Left ventricle myocardium superior (tissue), 1 donor: ENCODE measurements at places on chromosomes 3 and 15. TPM values are rescaled to one million over a fixed set of nuclear protein-coding genes. Genes with fewer than 3 reads are reported as not detected.

SPSB4 gene
- 5.3 TPM for total RNA-seq

DNA sequence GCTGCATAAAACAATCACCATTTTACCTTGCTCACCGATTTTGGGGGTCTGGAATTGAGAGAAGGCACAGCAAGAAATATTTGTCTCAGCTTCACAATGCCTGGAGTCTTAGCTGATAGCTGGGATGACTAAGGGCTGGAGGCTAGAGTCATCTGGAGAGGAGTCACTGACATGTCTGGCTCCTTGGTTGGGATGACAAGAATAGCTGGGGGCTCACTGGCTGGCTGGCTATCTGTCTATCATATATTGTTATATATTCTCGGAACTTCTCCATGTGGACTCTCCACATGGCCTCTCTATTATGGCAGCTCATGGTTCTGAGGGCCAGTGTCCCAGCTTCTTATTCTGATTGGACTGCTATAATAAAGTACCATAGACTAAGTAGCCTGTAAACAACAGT lies 20.0 kb upstream of the TRIM71 start:
- no peak for DNase-seq

GRCh38 chr3:26622621-26623418 lies at the start of gene LRRC3B:
Gene LRRC3B, plus strand, starts transcription at chr3:26622772. Its CDS starts 86,901 bp downstream, at chr3:26709673.
- DNase-seq = peak; percentile 25

DNA sequence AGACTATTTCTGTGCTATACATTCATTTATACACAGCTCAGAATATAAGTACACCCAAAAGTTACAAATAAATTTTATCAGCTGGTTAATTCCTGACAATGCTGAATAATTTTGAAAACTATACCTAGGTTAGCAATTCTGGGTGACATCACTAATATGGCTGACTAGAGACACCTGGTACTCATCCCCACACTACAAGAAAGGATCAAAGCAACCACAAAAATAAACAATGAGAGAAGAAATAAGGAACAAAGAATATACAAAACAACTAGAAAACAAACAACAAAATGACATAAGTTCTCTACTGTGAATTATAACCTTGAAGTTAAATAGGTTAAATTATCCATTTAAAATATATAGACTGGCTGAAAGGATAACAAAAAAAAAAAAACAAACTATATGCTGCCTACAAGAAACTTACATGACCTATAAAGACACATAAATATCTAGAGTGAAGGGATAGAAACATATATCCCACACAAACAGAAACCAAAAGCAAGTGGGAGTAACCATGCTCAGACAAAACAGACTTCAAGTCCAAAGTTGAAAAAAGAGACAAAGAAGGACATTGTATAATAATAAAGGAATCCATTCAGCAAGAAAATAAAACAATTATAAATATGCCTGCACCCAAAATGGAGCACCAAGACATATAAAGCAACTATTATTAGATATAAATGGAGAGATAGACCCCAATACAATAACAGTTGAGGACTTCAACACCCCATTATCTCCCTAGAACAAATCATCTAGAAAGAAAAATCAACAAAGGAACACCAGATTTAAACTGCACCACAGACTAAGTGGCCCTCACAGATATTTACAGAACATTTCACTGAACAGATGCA lies 57.8 kb downstream of the IMPG2 start:
- DNase-seq = no peak

SMAD6 gene
- total RNA-seq = 14.9 TPM

NR2E3 gene
- not detected for total RNA-seq

DNA sequence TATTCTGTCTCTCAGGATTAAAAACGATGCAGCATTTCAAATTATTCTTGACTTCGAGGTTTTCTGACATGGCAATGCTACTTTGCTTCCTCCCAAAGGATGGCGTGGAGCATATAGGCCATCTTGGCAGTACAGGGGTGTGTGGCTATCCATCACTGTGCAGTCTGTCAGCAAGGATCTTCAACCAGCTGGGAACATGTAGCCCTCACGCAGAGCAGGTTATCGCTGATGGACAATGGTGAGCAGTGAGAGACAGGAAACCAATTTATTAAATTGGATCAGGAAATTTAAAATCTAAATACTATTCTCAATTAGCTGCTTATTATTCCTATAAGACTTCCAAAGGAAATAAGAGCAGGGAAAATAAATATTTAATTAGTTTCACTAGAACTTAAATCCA lies 615.3 kb downstream of the OTOL1 start:
- DNase-seq = no peak

NMB gene
- total RNA-seq = 1.3 TPM

DNA sequence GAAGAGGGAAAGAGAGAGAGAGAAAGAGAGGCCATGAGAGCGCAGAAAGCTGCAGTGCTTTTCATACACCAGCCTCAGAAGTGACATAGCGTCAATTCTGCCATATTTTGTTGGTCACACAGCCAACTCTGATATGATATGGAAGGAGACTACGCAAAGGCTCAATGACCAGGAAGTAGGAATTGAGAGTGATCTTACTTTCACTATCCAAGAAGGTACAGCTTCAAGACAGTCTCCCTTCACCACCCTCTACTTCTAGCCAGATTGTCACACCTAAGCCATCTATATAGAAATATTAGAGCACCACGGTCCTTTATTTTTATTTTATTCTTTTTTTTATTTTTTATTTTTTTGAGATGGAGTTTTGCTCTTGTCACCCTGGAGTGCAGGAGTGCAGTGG lies 21.1 kb downstream of the PARP15 start:
- no peak for DNase-seq

LIPC gene
- 0.32 TPM for total RNA-seq

DNA sequence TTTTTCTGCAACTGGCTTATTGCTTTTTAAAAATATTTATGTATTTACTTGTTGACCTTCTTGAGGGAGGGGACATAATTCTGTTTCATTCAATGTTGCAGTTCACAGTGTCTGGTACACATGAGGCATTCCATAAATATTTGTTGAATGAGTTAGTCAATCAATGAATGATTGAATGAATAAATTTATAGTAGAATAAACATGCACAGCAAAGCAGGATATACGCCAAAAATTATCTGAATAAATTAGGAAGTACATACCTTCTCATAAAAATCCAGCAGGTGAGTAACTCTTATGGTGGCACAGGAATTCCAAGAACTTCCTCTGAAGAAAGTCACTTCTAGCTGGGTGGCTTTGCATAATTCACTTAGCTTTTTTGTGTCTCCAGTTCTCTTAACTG lies 469.4 kb upstream of the ATP11B start:
- DNase-seq = no peak

DNA sequence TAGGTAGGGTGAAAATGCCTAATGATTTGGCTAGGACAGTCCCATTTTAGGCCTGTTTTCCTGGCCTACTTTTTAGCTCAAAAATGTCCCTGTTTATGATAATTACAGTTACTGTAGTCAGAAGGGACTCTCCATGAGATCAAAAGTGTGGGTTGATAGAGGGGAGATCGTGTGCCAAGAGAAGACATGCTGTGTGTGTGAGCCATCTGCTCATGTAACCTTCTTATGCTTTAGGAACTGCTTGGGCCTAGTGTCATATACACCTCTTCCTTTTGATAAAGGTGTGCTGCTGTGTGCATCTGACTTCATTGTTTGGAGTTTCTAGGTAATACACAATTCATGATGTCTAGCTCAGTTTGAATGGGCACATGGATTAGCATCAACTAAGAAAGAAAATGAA lies 786.5 kb downstream of the PDCD6IP start:
- DNase-seq = no peak

DNA sequence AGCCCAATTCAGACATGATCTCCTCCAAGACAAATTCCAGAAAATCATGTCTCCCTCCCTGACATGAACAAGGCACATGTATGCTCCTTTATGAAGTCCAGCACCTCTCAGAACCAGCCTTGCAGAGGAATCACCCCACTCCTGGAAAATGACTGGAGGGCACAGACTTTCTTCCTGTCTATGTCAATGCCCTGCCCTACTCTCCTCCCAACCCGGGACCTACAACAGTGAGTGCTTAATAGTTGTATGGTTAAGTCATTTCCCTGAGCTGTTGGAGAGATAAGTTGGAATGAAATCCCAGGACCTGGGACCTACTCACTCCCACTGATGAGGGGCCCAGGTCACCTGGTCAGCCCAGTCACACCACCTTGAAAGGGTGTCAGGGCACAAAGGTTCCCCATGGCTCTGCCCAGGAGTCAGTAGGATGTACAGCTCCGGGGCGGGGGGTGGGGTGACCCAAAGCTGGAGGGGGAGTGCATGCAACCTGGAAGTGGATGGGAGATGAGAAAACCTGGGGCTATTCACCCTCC lies 80.1 kb upstream of the HERC1 start:
- no peak for DNase-seq

EFCAB12 gene
- total RNA-seq = not detected

- DNase-seq = no peak
Measured at GRCh38 chr15:80665151-80665550, 30.0 kb upstream of the ABHD17C start.

TICRR gene
- 0.12 TPM for total RNA-seq

DNA sequence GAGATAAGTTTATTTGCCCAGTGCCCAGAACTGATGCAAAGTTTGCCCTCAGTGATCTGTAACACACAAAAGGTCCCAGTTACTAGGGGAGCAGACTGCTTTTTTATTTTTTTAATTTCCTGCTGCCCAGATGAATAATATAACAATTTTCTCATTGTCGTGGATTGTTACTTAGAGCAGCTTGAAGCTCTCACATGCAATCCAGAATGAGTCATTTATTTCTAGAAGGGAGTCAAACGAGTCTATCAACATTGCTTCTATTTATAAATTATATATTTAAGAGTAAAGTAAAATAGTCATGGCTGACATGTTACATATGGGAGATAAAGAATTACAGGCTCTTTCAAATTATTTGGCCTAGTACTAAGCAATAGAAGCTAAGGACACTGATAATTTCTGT lies 41.3 kb downstream of the MEIS2 start:
- DNase-seq = no peak

GRCh38 chr3:56806407-56806806 lies 4.7 kb upstream of the ARHGEF3 start:
- DNase-seq = no peak

CCR8 gene
- total RNA-seq = not detected

DNA sequence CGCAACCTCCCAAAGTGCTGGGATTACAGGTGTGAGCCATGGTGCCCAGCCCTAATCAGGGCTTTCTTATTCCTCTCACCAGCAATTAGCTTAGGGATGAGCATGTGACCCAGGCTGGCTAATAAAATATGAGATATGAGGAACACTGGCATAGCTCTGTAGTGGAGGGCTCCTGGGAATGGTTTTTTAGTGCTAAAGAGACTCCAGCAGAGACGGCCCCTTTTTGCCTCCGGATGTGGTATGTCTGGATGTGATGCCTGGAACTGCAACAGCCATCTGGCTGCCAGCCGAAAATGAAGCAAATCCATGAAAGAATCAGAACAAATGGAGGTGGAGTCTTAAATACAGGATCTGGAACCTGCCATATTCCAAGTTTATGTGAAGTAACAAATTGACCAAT lies 69.1 kb upstream of the MAGI1 start:
- DNase-seq = no peak

FBXL2 gene
- total RNA-seq = 2.1 TPM

DNA sequence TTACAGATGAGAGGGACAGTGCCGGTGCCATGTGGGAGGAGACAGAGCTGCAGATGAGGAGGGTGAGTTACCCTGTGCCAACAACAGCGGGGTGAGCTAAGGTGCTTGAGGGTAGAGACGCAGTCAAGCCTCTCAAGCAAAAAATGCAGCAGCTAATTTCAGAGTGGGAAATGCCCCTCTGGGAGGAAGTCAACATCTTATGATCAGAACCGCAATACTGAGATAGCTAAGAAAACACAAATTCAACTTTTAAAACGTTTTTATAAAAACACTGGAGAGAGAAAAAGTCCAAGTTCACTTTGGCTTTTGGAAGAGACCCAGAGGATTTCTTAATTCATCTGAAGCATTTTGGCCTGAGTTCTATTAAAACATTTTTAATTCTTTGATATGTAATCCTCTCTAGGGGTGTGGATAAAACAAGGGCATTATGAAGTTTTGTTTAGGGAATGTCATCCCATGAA lies 319.2 kb downstream of the SLC9A9 start:
- DNase-seq = no peak
